Stimulated activated CD8-positive, alpha-beta memory T cell treated with anti-CD3 and anti-CD28 coated beads, Interleukin-2, amount 100 ng/mL, for 48 hours (primary cell): ENCODE measurements at places on chromosomes 16 and 17.

- no peak for DNase-seq
These were observed 55.7 kb downstream of the MARF1 start for GRCh38 chr16:15587152-15587825.

- no peak for DNase-seq
These were observed 4.2 kb upstream of the MAPK7 start for GRCh38 chr17:19374136-19374535.

DNA sequence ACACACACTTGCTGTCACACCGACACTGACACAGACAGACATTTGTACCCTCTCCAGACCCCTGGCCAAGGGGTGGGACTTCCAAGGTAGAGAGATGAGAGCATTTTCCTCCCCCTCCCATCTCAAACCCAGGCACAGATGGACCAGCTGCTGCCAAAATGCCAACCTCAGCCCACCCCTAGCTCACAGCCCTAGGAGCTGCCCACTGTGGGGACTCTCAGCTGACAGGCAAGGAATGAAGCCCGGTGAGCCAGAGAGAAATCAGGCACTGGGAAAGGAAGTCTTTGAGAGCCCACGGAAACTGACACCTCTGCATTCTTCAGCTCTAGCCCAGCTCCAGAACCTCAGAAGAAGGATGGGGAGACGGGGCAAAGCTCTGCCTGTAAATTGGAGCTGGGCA lies 2.8 kb downstream of the ETV4 start:
- DNase-seq: no peak

DNA sequence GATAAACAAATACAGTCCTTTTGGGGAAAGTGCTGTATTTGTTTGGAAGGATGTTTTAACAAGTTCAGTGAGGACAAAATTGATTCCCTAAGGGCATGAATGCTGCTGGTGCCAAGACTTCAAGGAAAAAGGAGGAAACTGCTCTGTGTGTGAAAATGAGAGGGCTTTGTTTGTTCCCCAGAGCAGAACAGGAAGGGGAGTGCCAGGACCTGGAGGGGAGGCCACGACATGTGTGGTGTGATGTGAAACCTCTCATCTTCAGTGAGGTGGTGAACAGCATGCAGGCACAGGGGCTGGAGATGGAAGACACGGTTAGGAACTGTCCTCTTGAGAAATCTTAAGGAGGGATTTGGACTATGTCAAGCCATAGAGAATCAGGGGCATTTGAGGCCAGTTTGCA lies 46.6 kb upstream of the GRIN2A start:
- DNase-seq: no peak
